Inflammatory macrophage (primary cell): ENCODE measurements at places on chromosomes 2 and 18.
A peak's percentile ranks its signal among the peaks of the same experiment; 100 is the strongest.

DNA sequence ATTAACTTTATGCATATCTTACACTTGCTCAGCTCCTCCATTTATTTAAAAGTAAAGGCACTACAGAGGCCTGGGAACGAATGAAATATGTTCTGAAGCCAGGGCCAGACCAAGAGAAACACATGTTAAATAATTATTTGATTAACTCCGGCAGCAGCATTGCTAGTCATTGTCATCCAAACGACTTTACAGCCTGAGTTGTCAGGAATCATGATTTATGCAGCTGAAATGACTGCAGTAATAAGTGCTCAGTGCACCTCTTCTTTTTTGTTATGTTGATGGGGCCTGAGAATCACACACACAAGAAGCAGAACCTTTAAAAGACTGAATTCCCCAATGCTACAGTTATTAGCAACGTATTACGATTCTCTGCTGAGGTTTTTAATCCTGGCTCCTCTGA is 58.9 kb downstream of the EPHA4 start:
- DNase-seq: no peak

DNA sequence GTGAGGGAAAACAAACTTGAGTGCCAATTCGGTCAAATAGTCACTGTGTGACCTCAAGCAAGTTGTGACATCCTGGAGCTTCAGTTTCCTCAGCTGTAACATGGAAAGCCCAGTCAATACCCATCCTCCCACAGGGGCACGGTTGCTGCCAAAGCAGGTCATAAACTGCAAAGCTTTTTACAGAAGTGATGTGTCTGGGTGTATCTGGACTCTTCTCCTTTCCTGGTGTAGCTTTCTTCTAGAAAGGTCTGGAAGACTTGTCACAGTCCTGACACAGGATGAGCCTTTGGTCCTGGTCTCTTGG is 4.2 kb upstream of the AFF3 start:
- DNase-seq: peak; percentile 19

DNA sequence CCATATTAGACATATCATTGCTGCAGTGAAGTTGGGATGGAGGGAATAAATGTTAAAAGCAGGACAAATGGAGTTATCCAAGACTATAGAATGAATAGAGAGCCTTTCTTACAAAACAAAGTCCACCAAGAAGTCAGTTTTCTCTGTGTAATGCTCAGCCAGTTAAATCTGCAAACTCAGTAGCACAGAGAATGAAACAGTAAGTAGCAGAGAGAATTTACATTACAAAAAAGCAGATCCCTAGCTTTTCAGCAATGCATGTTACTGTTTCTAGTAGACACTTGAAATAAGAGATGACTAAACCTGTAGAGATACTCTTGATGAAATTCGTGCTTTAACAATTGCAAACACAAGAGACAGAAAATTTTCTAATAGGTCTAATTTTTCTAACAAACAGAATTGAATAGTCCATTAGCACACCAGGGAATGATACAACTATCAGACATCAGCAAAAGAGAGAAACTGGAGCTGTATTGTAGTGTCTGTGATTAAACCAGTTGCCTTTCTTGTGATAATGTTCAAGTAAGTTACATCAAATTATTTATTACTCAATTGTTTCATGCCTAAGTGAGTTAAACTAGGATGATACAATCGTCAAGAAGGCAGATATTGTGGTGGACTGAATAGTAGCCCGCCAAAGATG is 322.2 kb upstream of the DDX18 start:
- DNase-seq: no peak

DNA sequence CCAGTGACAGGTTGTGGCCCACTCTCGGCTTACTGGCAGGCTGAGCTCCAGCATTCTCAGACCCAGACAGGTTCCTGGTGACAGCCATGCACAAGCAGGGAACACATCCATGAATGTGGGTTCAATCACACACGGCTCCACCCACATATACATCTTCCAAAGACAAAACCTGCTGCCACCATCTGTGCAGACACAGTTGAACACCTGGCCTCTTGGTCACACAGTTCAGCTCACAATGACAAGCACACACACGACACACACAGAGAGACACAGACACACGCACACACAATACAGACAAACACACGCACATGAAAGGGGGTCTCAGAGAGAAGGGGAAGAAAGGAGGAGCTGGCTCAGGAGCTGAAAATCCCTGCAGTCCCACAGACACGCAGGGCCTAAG is 32.1 kb upstream of the PTMA start:
- no peak for DNase-seq

DNA sequence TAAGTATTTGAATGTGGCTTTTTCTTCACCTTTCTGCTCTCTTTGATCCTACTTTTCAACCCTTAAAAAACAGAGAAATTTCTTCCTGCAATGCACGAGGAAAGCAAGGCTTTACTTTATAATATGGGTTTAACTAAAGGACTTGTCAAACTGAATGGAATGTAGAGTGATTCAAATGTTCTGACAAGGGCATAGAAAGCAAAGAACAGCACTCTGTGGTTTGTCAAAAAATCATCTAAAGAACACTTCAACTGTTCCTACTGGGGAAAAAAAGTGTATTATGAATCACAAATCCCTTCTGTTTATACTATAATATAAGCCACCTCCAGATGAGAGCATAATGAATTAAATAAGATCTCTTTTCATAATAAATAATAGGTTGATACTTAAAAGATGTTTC is 45.0 kb upstream of the RIT2 start:
- no peak for DNase-seq

GRCh38 chr2:6946722-6947121 is 29.5 kb downstream of the RNF144A start:
- DNase-seq: no peak

DNA sequence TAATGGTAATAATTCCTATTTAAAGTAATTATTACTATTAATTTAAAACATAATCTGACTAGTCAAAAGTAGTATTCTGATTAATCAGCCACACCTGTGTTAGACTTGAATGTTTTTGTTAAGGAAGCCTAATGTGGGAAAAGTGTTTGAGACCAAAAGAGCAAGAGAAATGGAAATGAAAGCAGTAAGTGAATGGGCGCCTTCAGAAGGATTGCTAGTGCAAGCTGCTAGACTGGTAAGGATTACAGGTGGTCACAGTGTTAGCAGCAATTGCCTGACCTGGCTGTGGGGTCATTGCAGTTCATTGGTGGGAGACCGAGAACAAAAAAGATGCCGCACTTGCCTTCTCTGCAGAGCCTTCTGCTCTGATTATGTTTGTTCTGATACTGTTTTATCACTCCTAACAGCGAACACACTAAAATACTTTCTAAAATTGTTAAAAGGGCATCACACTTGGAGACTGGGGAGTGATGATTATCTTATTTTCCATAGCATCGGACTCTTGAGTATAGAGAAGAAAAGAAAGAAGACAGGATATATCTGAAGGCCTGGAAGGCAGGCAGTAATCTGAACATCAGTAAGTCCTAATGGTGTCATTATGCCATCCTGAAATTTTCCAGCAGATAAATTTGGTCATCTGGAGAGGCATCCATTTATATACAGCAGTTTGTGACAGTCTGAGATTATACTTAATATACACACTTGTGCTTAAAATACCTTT is 5.8 kb downstream of the SOCS6 start:
- no peak for DNase-seq

GRCh38 chr2:12074126-12074844 is 327.9 kb downstream of the LPIN1 start:
- no peak for DNase-seq

DNA sequence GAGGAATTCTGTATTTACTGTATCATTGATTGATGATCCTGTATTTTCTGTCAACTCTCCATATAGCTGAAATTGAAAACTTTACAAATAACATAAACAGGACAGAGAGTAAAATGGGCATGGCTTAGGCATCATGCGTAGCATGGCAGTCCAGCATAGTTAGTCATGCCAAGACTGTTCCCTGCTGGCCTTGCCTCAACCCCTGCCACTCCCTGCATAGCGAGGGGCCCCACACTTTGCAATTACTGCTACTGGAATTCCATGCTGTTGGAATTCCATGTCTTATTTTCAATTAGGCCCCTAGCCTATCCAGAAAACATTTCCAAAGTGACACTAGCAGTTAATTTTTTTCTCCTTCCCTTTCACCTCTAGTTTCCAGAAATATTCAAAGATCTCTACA is 15.1 kb upstream of the SOX11 start:
- DNase-seq: no peak

GRCh38 chr18:68763083-68763482 is 34.8 kb upstream of the CCDC102B start:
- no peak for DNase-seq

GRCh38 chr2:55999790-56000189 is 76.2 kb upstream of the EFEMP1 start:
- no peak for DNase-seq

DNA sequence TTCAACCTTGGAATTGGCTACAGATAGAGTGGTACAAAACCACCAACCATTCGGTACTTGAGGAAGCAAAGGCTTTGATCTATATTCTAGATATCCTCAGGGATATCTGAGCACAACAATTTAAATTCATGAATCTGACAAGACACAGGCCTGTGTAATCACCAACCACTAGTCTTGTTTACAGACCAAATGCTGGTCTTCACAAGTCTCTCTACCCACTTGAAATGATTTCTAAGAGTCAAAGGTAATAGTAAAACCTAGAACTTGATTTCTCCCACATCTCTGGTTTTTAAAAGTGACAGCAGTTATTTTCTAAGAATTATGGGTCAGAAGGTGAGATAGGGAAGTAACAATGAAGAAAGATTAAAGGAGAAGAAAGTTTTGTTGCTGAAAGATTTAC is 613.7 kb upstream of the ACVR2A start:
- no peak for DNase-seq

- DNase-seq: no peak
These were observed 758 bp downstream of the CFAP221 start for GRCh38 chr2:119544939-119545475.

- DNase-seq: no peak
These were observed 168.7 kb downstream of the SETBP1 start for GRCh38 chr18:44849361-44849760.

GRCh38 chr2:238450440-238450861 is 23.7 kb downstream of the ASB1 start:
- no peak for DNase-seq

GRCh38 chr18:61752973-61753372 is 139.8 kb downstream of the RNF152 start:
- no peak for DNase-seq

DNA sequence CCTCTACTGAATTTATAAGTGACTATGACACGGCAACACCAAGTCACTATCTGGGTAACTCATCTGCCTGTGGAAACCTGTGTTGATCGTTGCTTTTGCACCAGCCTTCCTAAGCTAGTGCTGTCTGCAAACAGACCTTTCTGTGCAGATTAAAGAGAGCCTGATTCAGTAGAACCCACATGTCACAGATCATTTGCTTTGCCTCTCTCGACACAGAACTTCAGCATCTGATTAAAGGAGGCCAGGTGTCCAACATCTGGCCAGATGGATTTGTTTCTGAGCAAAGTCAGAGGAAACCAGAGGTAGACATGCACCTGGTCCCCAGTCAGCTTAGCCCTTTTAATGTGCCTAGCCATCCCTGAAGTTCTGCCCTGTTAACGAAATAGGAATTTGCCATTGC is 15.0 kb upstream of the TTR start:
- DNase-seq: no peak

DNA sequence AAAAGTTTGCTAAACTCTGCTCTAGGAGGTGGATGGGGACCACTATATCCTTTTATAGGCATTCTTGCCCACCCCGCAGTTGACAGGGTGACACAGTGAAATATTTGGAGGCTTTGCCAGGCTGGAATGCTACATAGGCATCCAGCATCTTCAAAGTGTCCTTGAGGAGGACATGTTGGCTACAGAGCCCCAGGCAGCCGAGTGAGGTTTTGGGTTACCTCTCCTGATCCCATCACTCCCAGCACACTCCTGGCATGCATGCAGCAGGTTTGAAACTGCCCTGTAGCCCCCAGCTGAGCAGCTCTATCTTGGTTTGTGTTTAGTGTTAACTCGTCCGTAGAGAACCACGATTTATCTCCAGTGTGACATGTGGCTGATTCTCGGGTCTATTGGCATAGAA is 7.3 kb downstream of the FOSL2 start:
- DNase-seq: no peak

DNA sequence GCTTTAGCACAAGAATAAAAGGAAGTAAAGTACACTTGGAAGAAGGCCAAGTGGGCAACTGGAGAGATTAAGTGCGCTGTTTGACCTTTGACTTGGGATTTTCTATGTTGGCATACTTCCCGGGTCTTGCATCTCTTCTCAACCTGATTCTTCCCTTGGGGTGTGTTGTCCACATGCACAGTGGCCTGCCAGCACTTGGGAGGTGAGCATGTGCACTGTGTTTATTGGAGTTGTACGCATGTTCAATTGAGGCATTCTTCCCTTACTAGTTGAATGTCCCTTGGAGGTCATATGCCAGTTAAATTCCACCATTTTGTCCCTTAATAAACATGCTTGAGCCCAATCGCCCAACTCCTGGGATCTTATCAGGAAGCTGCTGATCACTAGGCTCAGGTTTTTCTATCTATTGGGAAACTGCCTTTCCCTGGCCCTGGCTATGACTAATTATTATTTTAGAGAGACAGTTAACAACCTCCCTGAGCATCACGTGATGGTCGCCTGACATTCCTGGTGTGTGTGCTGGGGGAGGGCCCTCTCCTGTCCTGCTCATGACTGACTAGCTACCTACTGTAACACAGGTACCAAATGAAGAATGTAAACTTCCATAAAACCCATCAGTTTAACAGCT is 62.5 kb upstream of the RAPGEF4 start:
- DNase-seq: no peak
